ENCODE measurements at places on chromosomes 6 and 20.
A peak's percentile ranks its signal among the peaks of the same experiment; 100 is the strongest.

DNA sequence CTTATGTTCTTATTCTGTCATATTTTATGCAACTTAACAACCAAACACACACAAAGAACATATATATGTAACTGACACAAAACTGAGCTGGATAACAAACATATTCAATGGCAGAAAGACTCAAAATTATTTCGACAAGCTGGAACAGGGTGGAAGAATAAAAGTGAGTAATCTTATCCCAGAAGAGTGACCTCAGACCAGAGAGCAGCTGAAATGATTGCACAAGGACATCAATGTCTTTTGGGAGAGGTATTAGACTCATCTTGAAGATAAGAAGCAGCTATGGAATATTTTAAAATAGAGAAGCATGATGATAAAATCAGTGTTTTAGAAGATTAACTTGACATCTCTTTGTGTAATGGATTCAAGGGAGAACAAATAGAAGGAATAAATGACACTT is 191.6 kb upstream of the PRDM1 start:
- DNase-seq, result no peak

GRCh38 chr20:37935435-37935834 is 32.5 kb downstream of the VSTM2L start:
- DNase-seq, result no peak

DNA sequence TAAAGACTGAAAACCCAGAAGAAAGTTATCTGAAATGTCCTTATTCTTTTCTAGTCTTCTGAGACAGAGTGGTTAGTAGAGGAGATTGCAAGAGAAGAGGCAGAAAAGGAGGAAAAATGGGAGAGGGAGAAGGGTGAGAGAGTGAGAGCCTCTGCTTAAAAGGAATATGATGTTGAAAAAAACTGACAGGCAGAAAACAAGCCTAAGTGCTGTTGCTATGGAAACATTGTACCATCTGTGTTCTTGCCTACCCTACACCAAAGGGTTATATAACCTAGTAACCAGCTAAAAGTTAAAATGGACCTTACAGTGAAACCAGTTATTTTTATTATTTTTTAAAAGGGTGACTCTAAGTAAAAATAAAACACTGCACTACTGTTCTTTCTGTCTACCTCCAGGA is 28.3 kb upstream of the SH3BGRL2 start:
- peak; percentile 44 for DNase-seq

- no peak for DNase-seq
Observed at GRCh38 chr20:23626040-23626620, 11.6 kb downstream of the CST3 start.

GRCh38 chr6:119055069-119055468 is 23.4 kb downstream of the FAM184A start:
- no peak for DNase-seq

- no peak for DNase-seq
Observed at GRCh38 chr20:15494851-15495250, 1078.4 kb downstream of the KIF16B start.

DNA sequence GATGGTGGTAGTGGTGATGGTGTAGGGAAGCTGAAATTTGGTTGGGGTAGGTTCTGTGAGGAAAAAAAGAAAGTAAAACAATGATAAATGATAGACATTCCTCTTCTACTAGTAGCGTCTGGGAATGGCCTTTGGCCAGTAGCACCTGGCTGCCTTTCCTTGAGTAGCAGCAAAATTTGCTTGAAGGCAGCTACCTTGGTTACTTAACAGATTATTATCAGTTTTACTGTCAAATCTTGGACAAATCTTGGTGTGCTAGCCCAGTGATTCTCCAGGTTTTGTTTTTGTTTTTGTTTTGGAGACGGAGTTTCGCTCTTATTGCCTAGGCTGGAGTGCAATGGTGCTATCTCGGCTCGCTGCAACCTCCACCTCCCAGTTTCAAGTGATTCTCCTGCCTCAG is 26.4 kb downstream of the LIN28B start:
- no peak for DNase-seq

DNA sequence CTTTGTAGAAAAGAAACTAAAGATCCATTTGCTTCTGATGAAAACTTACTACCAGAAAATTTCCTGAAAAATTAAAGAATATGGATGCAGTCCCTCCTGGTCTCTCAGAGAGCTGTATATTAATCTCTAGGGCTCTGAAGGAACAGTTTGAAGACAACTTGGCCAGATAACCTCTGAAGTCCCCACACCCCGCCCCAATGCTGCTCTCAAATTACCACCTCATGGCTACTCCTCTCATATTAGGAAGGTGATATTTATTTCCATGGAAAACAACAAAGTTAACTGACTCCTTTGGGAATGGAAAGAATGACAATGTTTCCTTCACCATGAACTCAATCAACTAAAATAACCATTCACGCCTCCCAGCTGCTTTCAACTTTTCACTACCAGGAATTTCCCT is 408.4 kb upstream of the FLRT3 start:
- no peak for DNase-seq

- no peak for DNase-seq
Observed at GRCh38 chr6:134666125-134666524, 283.8 kb downstream of the ALDH8A1 start.

GRCh38 chr20:58658760-58659159 is 7.7 kb downstream of the STX16 start:
- no peak for DNase-seq

GRCh38 chr6:49097116-49097515 is 365.9 kb downstream of the MMUT start:
- DNase-seq, result no peak

DNA sequence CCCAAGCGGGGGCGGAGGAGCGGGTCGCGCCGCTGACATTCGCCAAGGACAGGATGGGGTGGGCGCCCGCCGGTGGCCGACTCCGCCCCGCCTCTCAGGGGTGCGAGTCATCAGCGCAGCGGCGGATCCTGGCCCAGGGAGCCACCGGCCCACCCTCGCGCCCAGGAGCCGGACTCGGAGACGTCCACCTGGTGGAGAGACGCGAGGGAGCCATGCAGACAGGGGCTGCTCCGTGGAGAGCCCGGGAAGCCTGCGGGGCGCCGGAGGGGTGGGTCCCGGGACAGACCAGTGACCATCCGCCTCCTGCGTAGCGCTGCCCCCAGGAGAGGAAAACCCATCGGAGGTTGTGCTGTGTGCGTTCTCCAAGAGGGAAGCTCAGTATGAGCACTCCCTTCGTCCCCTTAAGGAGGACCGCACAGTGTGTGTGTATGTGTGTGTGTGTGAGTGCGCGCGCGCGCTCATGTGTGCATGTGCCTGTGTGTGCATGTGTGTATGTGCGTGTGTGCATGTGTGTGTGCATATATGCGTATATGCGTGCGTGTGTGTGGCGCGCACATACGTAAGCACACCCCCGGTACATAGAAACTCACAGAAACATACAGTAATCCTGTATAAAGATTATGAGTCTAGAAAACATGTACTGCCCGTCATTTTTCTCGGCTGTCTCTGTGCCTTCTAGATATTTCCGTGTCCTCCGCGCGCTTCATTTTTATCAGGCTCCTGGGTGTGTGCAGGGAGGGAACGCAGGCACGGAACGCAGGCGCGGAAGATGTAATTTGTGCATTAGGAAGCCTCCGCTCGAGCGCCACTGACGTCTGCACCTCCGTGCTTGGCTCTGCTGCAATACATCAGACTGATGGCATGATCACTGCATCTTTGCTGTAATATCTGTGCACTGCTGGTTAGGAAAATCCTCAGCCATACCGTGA is 158.9 kb downstream of the TBXT start:
- DNase-seq, result no peak

- DNase-seq, result no peak
Observed at GRCh38 chr6:109445382-109445781, 4.9 kb downstream of the SMPD2 start.

DNA sequence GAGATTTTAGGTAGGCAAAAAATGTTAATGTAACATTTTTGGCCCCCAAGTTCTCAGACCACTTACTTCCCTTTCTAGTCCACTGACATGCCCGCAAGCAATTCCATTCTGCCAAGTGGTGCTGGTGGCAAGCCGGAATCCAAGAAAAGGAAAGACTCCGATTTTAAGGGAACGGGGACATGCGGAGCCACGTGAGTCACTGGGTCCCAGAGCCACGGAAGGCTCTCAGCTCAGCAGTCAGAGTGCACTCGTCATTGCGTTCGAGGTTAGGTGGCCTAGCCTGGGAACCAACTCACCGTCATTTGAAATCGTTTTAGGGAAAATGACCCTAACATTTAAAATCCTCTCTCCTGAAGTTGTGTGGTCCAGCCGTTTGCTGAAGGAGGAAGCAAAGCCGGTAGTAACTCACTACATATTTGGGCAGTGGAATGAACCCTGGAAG is 711 bp upstream of the SIRT5 start:
- no peak for DNase-seq

- no peak for DNase-seq
Observed at GRCh38 chr20:25032478-25033264, 25.3 kb downstream of the ACSS1 start.

- peak; percentile 92 for DNase-seq
Observed at GRCh38 chr20:346640-347316, at the start of gene NRSN2. Gene NRSN2, plus strand, starts transcription at chr20:347111. Its CDS starts 2,533 bp downstream, at chr20:349644.

DNA sequence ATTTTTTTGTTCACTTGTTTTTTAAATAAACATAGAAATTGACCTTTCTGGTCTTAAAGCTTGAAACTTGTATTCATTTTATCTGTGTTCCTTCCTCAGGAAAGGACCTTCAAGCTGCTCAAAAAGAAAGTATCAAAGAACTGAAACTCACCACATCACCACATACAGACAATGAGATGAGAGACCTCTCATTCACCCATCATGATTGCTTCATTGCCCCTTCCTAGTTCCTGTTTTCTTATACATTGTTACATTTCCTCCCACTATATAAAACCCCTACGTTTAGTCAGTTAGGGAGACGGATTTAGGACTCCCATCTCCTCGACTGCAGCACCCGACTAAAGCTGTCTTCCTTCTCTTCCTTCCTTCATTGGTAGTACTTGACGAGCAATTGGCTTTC is 180.5 kb upstream of the OPRM1 start:
- no peak for DNase-seq

DNA sequence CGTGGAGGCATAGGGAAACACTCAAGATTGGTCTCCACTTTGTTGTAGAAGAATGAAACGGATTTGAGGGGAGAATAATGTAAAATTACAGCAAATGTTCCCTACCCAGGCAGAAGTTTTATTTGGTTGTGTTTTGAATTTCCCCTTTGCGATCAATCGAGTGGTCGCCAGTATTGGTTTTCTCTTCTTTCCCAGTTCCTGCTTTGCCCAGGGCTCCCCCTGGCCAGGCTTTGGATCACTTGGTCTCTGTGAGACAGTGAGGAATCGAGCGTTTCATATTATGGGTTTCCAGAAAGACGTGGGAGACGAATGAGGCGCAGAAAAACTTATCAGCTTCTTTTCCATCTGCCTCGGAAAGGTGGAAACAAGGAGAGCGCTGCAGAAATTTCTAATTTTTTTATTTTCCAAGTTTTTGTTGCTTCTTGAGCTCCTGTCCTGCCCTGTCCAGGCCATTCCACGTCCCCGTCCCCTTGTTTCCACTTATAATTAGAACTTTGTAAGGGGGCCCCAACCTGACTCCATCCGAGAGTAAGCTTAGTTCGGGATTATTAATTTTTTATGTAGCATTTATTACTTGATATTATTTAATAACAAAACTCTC is 7.5 kb upstream of the TBX18 start:
- no peak for DNase-seq

GRCh38 chr6:6858533-6858982 is 249.2 kb upstream of the RREB1 start:
- DNase-seq, result no peak

GRCh38 chr6:35948725-35949124 is 27.8 kb upstream of the SRPK1 start:
- DNase-seq, result peak; percentile 30

GRCh38 chr6:161493576-161494118 is 219.8 kb upstream of the AGPAT4 start:
- no peak for DNase-seq

GRCh38 chr6:122202576-122203137 is 196.8 kb upstream of the HSF2 start:
- DNase-seq, result no peak

- DNase-seq, result no peak
Observed at GRCh38 chr6:155117785-155118184, 122.7 kb downstream of the TIAM2 start.

DNA sequence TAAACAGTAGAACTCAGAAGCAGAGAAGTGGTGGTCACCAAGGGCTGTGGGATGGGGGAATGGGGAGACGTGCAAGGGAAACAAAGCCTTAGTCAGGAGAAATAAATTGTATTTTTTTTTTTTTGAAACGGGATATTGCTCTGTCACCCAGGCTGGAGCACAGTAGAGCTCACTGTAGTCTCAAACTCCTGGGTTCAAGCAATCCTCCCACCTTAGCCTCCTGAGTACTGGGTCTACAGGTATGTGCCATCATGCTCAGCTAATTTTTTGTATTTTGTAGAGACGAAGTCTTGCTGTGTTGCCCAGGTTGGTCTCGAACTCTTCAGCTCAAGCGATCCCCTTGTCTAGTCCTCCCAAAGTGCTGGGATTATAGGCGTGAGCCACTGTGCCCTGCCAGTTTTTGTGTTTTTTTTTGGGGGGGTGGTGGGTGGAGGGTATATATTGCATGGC is 3.4 kb downstream of the HSPA1B start:
- DNase-seq, result no peak

DNA sequence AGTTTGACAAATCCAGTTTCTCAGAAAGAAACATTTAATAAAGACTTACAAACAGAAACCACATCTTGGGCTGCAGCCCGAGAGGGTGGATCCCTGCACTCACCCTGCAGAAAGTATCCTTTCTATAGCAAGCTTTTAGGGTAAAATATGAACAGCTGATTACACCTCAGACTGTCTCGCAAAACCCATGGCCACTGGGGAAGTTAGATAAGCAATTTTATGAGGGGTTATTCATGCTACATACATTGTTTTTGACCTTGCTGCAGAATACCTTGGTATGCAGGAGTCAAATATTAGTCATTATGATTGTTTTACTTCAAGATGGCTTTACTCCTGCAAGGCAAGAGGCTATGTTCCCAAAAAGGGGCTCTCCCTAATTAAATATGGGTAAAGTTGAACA is 126.9 kb downstream of the OR2B2 start:
- no peak for DNase-seq
